Activated T-cell treated with anti-CD3 and anti-CD28 coated beads for 4 hours (primary cell): ENCODE measurements at places on chromosomes 12 and 14.

GRCh38 chr12:44157359-44157758 lies 321.5 kb downstream of the TMEM117 start:
- DNase-seq: no peak

DNA sequence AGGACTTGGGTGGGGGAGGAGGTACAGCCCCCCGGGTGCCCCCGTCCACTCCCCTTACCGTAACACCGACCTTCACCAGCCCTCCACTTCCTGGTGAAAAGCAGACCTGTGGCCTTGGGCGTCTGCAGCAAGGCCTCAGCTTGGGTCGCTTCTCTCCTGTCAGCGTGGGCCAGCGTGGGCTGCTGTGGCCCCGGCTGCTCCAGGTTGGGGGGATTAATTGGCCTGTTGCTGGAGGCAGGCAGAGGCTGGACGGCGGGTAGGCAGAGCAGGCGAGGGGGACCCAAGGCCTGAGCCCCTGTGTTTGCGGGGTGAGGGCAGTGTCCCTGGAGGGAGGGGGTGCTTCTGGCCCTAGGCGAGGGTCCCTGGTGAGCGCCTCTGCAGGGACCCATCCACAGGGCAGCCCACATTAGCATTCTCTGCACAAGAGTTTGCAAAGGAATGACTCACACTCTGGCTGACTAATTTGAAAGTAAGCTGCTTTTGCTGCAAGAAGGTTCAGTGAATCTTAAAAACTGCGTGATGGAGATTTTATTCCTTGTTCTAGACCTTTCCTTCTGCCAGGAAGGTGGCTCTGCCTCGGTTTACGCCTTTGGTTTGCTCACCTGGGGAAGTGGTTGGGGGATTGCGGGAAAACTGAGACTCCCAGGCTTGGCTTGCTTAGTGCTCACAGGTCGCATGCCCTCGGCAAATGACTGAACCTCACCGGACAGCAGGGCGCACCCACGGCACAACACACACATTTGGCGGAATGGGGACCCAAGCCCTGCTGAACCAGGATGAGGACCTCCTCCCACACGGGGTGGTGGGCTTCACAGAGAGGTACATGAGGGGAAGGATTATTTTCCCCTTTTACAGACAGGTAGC lies 37.9 kb upstream of the DLK1 start:
- no peak for DNase-seq

DNA sequence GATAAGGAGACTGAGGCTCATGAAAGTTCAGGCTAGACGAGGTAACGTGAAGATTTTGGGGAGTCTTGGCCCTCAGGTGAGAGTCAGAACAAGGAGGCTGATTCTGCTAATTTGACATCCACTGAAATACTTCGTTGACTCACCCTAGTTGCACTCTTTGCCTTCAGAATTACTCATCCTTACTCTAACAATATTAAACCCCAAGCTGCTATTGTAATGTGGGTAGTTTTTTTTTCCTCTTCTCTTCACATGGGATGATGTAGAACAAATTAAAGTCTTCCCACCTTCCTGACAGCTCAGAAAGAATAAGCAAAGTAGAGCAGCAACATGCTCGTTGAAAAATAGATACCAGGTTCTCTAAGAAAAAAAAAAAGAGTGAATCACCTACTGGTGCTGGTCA lies 22.0 kb upstream of the SRRM4 start:
- no peak for DNase-seq

GRCh38 chr14:99574099-99574880 lies 29.7 kb downstream of the CCDC85C start:
- no peak for DNase-seq
